ENCODE measurements at places on chromosomes 2 and 18. TPM values are rescaled to one million over a fixed set of nuclear protein-coding genes. Genes with fewer than 3 reads are reported as not detected.

Gene CYP27A1
- 0.23 TPM for total RNA-seq

GRCh38 chr18:36464126-36464651 is 166.7 kb downstream of the FHOD3 start:
- DNase-seq, result no peak

- DNase-seq, result no peak
These were observed 1.7 kb downstream of the MZT2B start for GRCh38 chr2:130183512-130184373.

DNA sequence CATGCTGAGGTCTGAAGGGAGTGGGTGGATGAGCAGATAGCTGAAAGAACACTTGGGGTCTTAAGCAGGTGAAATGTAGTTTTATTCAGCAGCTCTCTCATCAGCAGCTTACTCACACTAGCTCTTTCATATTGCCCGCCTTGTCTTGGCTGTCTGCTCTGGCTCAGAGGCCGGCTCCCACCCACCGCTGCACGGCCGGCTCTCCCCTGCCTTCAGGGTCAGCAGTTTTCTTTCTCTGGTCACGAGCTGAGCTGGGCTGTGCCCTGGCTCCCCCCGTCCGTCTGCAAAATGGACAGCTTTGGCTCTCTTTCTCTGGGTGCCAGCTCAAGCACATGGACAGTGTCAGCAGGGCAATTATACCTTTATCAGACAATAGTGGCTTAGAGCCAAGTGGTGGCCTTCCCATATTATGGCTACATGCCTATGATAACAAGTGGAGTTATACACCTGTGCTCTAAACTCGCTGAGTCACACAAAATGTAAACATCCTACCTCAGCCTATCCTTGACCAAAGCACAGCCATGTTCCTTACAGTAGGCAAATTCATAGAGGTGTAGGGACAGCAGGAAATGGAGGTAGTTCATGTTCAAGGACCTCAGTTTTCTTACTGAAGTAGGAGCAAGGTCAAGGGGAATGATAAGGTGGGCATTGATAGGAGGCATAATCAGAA is 224.8 kb downstream of the SOCS6 start:
- no peak for DNase-seq

DNA sequence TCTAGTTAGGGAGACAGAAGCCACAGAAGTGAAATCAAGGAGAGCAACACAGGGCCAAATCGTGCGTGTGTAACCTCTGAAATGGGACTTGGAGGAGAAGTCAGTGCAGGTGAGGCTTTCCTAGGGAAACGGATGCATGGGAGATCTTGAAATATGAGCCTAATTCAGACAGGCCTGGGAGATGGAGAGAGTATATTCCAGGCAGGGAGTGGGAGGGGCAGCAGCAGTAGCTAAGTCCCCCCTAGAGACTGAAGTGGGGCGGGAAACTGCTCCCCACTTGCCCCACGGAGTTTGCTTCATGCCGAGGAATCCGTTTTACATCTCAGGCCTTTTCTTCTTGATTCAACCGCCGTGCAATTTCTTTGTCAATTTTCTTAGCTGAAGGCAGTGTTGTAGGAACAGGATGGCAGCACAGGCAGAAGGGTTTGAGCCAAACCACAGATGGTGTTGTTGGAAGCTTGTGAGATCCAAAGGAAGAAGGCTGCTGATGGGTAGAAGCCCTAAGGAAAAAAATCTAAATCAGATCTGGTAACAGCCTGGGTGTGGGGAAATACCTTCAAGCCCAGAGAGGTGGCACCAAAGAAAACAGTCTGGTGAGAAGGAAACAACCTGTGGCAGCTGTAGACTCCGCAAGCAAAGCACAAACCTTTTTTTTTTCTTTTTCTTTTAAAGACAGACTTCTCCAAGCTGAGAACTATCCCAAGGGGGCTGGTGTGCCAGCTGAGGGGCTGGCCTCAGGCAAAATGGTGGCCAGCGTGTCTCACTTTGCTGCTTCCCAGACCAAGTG is 40.2 kb downstream of the EPAS1 start:
- no peak for DNase-seq

Gene AGFG1
- 68.5 TPM for total RNA-seq

Gene DYSF
- total RNA-seq, result not detected

- DNase-seq, result no peak
These were observed 133.7 kb downstream of the COL6A3 start for GRCh38 chr2:237280229-237280628.

- DNase-seq, result no peak
These were observed 14.4 kb downstream of the RAB12 start for GRCh38 chr18:8623549-8624106.

GRCh38 chr2:123438675-123439074 is 586.4 kb upstream of the CNTNAP5 start:
- no peak for DNase-seq

Gene CDH19
- not detected for total RNA-seq

- no peak for DNase-seq
These were observed 226.0 kb downstream of the GULP1 start for GRCh38 chr2:188517549-188518215.

DNA sequence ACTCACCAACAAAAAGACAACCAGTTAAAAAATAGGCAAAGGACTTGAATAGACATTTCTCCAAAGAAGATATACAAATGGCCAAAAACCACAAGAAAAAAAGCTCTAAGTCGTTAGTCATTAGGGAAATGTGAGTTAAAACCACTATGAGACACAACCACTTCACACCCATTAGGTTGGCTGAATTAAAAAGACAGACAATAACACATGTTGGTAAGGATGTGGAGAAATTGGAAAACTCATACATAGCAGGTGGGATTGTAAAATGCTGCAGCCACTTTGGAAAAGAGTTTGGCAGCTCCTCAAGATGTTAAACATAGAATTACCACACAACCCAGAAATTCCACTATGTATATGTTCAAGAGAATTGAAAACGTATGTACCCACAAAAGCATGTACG is 117.6 kb upstream of the SPATS2L start:
- no peak for DNase-seq

- DNase-seq, result no peak
These were observed 17.6 kb downstream of the ACSL3 start for GRCh38 chr2:222878301-222878876.

GRCh38 chr2:110103061-110103961 is 12.3 kb downstream of the MALL start:
- no peak for DNase-seq

Measured in OCI-LY7 (cell line).